ENCODE measurements at places on chromosomes 4 and X.

GRCh38 chrX:150680974-150681373, 12.2 kb upstream of the MTMR1 start:
- H3K4me3 ChIP-seq: no peak overlapping the region
- no peak overlapping the region for H3K27ac ChIP-seq
- H3K4me1 ChIP-seq: peaks cover 4% of the 10 kb centered on the region

DNA sequence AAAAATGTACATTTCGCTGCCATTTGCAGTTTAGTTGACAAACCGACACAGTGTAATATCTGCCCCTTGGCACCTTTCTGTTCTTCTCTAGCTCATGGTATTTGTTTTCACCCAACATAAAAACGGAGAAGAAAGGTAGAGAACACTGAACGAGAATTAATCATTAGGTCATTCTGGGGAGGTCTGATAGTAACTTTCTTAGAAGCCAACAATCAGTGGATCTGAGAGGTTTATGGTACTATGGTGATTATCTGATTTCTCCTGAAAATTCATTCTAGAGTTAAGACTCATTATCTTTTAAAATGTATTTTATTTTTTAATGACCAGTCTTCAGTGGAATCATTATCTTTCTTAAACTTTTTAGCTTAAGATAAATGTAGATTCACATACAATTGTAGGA, 8.5 kb downstream of the RAPGEF2 start:
- no peak overlapping the region for H3K27ac ChIP-seq
- H3K4me3 ChIP-seq: no peak overlapping the region
- no peaks in the 10 kb centered on the region for H3K36me3 ChIP-seq
- H3K27me3 ChIP-seq: no peaks in the 10 kb centered on the region

GRCh38 chr4:766152-766515, 59.8 kb downstream of the CPLX1 start:
- no peak overlapping the region for H3K4me3 ChIP-seq
- DNase-seq: no peak
- peaks cover 56% of the 10 kb centered on the region for H3K36me3 ChIP-seq
- H3K27me3 ChIP-seq: no peaks in the 10 kb centered on the region

GRCh38 chr4:185151296-185151695, 8.2 kb downstream of the SLC25A4 start:
- DNase-seq: no peak
- H3K4me1 ChIP-seq: no peaks in the 10 kb centered on the region
- H3K4me3 ChIP-seq: no peak overlapping the region
- H3K36me3 ChIP-seq: peaks cover 15% of the 10 kb centered on the region
- no peak overlapping the region for H3K27ac ChIP-seq

GRCh38 chr4:169315530-169316343, 45.0 kb upstream of the SH3RF1 start:
- H3K36me3 ChIP-seq: no peaks in the 10 kb centered on the region
- no peaks in the 10 kb centered on the region for H3K4me1 ChIP-seq
- no peak overlapping the region for H3K27ac ChIP-seq

GRCh38 chr4:1008840-1009541, 2.4 kb upstream of the FGFRL1 start:
- peak overlapping the region; percentile 65 for H3K4me3 ChIP-seq
- no peak overlapping the region for H3K27ac ChIP-seq
- H3K4me1 ChIP-seq: peaks cover 31% of the 10 kb centered on the region

DNA sequence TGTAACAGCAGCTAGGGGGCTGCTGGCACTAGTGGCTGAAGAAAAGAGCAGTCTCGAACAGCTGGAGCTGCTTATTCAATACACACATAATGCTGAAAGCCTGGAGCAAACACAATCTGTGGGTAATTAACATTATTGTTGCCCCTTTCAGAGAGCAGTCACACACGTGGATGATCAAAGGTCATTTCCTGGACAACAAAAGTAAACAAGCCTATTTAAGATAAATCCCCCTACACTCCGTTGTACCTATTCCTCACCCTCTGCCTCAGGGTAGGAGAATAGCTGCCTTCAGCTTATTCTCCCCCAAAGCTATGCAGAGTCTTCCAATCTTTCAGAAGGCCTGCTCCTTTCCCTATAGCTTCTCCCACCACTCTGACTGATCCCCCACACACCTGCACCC, 803.9 kb downstream of the C4orf33 start:
- H3K4me3 ChIP-seq: no peak overlapping the region
- H3K27ac ChIP-seq: no peak overlapping the region
- DNase-seq: no peak
- no peaks in the 10 kb centered on the region for H3K27me3 ChIP-seq

GRCh38 chrX:38857736-38858523, 56.7 kb downstream of the MID1IP1 start:
- no peak overlapping the region for H3K27ac ChIP-seq
- H3K27me3 ChIP-seq: no peaks in the 10 kb centered on the region
- no peaks in the 10 kb centered on the region for H3K36me3 ChIP-seq
- no peak overlapping the region for H3K4me3 ChIP-seq

DNA sequence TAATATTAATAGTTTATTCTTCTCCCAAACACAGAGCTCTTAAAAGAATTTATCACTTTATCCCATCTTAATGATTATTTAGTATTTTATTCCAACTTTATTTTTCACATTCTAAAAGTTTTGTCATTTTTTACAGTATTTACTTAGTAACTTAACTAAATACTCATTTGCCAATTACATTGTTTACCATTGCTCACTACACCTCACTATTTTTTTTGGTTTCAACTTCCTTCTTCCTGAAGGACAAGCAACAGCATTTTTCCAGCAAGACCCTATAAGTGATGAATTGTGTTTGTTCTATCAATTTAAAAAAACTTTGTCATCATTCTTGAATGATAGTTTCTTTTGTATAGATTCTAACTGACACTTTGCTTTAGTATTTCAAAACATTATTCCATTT, 19.4 kb upstream of the SRD5A3 start:
- no peaks in the 10 kb centered on the region for H3K4me1 ChIP-seq
- peaks cover 4% of the 10 kb centered on the region for H3K27me3 ChIP-seq
- DNase-seq: no peak
- H3K36me3 ChIP-seq: no peaks in the 10 kb centered on the region
- H3K4me3 ChIP-seq: no peak overlapping the region

DNA sequence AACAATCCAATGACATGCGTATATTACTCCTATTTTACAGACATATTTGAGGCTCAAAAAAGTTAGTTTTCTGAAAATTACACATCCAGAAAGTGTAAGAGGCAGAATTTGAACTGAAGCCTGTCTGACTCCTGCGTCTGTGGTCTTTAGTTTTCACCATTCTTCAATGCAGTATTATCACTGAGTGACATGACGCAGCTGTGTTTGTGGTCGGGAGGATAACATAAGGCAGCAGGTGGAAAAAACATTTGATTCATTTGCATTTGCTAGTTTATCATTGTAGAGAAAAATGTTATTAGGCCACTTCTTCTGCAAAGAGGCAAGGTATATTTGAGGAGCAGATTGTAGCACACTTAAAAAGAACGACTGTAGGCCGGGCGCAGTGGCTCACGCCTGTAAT, 186.7 kb downstream of the TENM3 start:
- H3K27me3 ChIP-seq: no peaks in the 10 kb centered on the region
- H3K4me1 ChIP-seq: no peaks in the 10 kb centered on the region
- no peak for DNase-seq
- no peak overlapping the region for H3K27ac ChIP-seq

- no peaks in the 10 kb centered on the region for H3K27me3 ChIP-seq
- no peak overlapping the region for H3K27ac ChIP-seq
- no peak overlapping the region for H3K4me3 ChIP-seq
- no peaks in the 10 kb centered on the region for H3K4me1 ChIP-seq
- no peaks in the 10 kb centered on the region for H3K36me3 ChIP-seq
- no peak for DNase-seq
Observed at GRCh38 chr4:118947095-118947494, 58.4 kb downstream of the SYNPO2 start.

DNA sequence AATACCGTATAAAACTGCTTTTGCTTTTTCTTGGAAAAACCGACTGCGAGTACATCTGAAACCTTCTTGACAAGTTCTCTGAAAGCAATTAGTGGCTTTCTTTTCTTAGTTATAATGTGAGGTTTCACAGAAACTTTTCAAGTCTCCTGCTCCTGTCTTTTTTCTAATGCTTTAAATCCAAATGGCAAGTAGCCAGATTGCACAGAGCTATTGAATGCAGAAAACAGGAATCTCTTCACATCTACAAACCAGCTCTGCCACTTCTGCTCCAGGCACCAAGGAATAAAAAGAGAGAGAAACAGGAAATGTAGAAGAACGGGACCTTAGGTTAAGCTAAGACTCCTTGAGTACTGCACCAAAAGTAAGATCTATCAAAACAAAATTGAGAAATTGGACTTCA, 267.3 kb upstream of the TET2 start:
- H3K4me3 ChIP-seq: no peak overlapping the region
- no peak for DNase-seq
- H3K27ac ChIP-seq: no peak overlapping the region
- H3K4me1 ChIP-seq: no peaks in the 10 kb centered on the region
- no peaks in the 10 kb centered on the region for H3K27me3 ChIP-seq
- no peaks in the 10 kb centered on the region for H3K36me3 ChIP-seq

GRCh38 chr4:101288365-101289145, 58.8 kb downstream of the PPP3CA start:
- no peaks in the 10 kb centered on the region for H3K27me3 ChIP-seq
- no peak for DNase-seq
- H3K27ac ChIP-seq: no peak overlapping the region
- peaks cover 4% of the 10 kb centered on the region for H3K4me1 ChIP-seq

GRCh38 chr4:143742834-143743233, 42.4 kb upstream of the FREM3 start:
- H3K27me3 ChIP-seq: no peaks in the 10 kb centered on the region
- no peaks in the 10 kb centered on the region for H3K4me1 ChIP-seq
- DNase-seq: no peak
- no peak overlapping the region for H3K4me3 ChIP-seq
- H3K36me3 ChIP-seq: no peaks in the 10 kb centered on the region
- no peak overlapping the region for H3K27ac ChIP-seq

- H3K27ac ChIP-seq: no peak overlapping the region
- H3K27me3 ChIP-seq: no peaks in the 10 kb centered on the region
- no peak overlapping the region for H3K4me3 ChIP-seq
- DNase-seq: no peak
Observed at GRCh38 chr4:10173037-10173753, 56.6 kb upstream of the WDR1 start.

GRCh38 chr4:171588764-171589163, 224.4 kb upstream of the GALNTL6 start:
- H3K4me1 ChIP-seq: no peaks in the 10 kb centered on the region
- DNase-seq: no peak
- H3K27ac ChIP-seq: no peak overlapping the region
- no peaks in the 10 kb centered on the region for H3K36me3 ChIP-seq
- no peaks in the 10 kb centered on the region for H3K27me3 ChIP-seq
- H3K4me3 ChIP-seq: no peak overlapping the region

- DNase-seq: no peak
- no peaks in the 10 kb centered on the region for H3K4me1 ChIP-seq
- no peaks in the 10 kb centered on the region for H3K36me3 ChIP-seq
- H3K27ac ChIP-seq: no peak within 1 kb of the TSS
- H3K4me3 ChIP-seq: no peak within 1 kb of the TSS
Observed at GRCh38 chr4:69995526-69996016, at the start of gene STATH. Gene STATH, plus strand, starts transcription at chr4:69995966. Its CDS starts 2,472 bp downstream, at chr4:69998438.

DNA sequence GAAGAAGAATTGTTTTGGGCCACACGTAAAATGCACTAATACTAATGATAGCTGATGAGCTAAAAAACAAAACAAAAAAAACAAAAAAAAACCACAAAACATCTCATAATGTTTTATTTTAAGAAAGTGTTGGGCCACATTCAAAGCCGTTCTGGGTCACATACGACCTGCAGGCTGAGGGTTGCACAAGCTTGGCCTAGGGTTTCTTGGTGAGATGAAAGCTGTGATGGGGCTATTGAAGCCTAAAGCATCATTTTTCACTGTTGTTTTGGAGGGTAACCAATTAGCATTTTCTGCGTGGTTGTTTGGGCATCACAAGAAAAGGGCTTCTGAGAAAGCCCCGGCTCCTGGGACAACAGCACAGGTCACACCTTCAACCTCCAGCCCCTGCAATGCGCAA, 42.5 kb upstream of the ZNF157 start:
- H3K27me3 ChIP-seq: no peaks in the 10 kb centered on the region
- no peak overlapping the region for H3K27ac ChIP-seq
- no peak for DNase-seq
- no peak overlapping the region for H3K4me3 ChIP-seq
- no peaks in the 10 kb centered on the region for H3K36me3 ChIP-seq
- H3K4me1 ChIP-seq: no peaks in the 10 kb centered on the region

DNA sequence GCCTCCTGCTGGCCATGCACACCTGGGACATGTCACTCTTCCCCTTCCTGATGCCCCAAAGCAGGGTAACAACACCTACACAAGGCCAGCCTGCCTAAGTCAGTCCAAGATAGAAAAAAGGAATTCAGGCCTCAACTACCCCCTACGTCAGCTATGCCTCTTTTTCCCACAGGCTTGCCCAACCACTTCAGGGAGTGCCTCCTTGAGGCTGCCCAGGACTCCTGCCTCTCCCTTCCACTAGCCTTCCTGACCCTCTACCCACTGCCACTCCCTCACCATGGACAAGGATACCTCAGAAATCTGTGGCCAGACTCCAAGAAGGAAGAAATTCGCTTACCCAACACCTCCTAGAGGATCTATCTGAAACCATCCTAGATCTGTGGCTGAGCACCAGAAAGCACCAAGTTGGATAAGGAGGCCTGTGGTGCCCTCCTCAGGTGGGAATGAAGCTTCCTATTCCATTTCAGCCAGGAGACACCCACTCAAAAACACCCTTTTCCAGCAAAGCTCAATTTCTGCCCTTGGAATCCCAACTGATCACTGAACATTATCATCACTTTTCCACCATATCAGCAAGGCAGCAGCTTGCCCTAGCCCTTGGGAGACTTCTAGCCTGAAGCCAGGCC, 1.8 kb downstream of the KDM5C start:
- H3K27me3 ChIP-seq: no peaks in the 10 kb centered on the region
- H3K4me1 ChIP-seq: peaks cover 32% of the 10 kb centered on the region
- peak overlapping the region; percentile 9 for H3K27ac ChIP-seq
- DNase-seq: no peak
- H3K4me3 ChIP-seq: peak overlapping the region; percentile 98
- peaks cover 30% of the 10 kb centered on the region for H3K36me3 ChIP-seq

- peaks cover 24% of the 10 kb centered on the region for H3K4me1 ChIP-seq
- H3K27me3 ChIP-seq: no peaks in the 10 kb centered on the region
- H3K27ac ChIP-seq: peak within 1 kb of the TSS; percentile 72
- H3K36me3 ChIP-seq: peaks cover 7% of the 10 kb centered on the region
- H3K4me3 ChIP-seq: peak within 1 kb of the TSS; percentile 73
- peak; percentile 60 for DNase-seq
Observed at GRCh38 chrX:65667503-65668376, at the start of gene MSN. Gene MSN, plus strand, starts transcription at chrX:65667654. Its CDS starts 188 bp downstream, at chrX:65667842.
